ENCODE measurements at places on chromosomes 4 and X.
A peak's percentile ranks its signal among the peaks of the same experiment; 100 is the strongest.

- no peak for DNase-seq
Measured at GRCh38 chr4:118087366-118087765, 53.1 kb downstream of the NDST3 start.

DNA sequence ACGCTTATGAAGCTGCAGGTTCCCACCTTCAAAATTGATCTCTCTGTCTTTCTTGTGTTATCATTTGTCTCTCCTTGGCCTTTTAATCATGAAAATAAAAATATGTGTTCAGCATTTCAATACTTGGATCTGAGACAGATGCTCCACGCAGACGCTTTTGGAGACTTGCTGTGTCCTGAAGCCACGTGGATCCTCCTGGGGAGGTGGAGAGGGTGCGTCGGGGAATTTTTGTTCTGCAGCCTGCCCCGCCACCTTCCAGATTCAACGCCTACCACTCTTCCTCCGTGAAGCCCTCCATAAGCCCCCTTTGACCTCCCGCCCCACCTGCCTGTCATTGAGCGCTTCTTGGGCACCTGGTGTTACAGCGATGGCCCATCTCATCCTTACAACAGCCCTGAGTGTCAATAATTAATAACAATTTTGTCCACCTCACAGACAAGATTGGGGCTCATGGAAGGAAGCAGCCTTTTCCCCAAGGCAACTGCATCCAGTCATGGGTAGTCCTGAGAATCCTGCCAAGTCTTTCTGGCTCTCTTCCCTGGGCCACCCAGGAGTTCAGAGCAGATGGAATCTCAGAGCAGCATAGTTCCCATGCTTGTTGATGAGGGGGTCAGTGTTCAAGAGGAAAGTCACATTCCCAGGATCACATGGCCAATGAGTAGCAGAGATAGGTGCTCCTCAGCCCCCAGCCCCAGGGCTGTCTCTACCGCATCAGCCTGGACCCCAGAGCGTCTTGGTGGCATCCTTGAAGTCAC, 172.6 kb upstream of the PSAPL1 start:
- DNase-seq, result no peak

GRCh38 chr4:159146488-159146887, 43.6 kb downstream of the RAPGEF2 start:
- no peak for DNase-seq

DNA sequence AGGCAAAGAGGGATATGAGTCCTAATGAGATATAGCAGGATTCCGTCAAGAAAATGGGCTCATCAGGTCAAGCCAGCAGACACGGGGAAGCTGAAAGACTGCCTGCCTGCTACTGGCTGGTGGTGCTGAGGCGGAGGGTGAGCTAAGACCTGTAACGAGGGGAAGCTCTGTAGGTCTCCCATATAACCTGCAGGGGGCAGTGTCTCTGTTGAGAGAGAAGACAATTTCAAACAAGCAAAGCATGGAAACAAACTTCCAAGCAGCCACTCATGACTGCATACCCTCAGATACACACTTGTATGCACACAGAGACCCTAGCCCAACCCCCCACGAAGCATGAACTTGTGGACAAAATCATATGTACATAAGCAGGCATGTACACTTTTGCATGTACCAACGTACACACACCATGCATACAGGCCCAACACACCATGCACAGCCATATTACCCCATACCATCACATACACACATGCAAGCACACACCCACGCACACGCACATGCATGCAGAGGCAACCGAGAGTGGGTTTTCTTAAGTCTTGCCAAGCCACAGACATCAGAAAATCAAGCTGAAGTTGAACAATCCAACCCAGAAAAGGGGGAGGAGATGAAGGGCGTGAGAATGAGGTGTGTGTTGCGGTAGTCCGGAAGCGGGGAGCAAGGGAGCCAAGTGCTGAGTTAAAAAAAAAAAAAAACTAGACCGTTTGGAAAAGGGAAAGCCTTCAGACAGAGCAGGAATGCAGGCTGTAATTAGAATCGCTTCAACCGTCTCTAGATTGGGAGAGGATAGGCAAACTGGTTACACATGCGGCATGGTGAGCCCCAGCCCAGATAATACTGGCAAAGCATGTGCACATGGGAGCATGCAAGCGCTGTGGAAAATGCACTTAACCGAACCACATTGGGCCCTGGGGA, 71.0 kb downstream of the PJA1 start:
- DNase-seq, result no peak

DNA sequence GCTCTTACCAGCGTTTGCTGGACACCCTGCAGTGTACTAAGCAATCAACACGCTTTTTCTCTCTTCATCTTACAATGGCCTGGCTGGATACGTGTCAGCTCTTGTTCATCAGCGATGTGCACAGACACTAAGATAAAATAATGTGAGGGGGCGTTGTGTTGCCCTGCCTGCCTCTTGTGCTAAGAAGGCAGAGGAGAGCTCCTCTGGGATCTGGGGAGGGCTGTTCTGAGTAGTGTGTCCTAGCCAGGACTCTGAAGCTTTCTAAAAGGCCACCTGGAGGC, 49.7 kb downstream of the NELFA start:
- no peak for DNase-seq

- DNase-seq, result no peak
Measured at GRCh38 chr4:185550933-185551332, 15.6 kb upstream of the PDLIM3 start.

DNA sequence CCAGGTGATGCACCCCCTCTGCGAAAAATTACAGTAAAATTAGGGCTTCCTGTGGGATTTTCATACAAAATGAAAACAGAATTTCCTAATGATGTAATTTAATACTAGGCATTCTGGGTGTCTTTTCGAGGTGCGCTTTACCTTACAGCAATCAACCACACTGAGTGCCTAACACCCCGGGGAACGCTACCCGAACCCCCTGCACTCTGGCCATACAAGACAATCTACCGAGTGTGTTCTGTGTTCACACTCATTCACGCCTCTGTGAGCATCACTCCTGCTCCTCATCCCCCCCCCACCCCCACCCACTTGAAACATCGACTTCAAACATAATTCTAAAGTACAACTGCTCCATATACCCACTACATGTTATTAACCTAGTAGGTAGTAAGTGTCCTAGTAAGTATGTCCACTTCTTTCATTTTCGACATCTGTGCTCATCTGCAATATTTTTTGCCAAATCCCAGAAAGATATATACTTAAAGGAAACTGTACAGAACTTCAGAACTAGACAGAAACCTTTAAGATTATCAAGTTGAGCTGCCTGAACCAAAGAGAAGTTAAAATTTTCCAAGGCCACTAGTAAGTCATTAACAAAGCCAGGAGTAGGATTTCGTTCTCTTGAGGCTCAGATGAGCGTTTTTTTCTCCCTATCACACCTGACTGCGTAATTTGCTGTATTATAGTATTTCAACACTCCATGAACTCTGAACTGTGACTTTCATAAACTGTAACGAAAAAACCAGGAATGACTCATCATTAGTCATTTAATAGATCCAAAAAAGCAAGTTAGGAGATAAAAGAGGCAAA, 80.0 kb downstream of the FAT1 start:
- no peak for DNase-seq

DNA sequence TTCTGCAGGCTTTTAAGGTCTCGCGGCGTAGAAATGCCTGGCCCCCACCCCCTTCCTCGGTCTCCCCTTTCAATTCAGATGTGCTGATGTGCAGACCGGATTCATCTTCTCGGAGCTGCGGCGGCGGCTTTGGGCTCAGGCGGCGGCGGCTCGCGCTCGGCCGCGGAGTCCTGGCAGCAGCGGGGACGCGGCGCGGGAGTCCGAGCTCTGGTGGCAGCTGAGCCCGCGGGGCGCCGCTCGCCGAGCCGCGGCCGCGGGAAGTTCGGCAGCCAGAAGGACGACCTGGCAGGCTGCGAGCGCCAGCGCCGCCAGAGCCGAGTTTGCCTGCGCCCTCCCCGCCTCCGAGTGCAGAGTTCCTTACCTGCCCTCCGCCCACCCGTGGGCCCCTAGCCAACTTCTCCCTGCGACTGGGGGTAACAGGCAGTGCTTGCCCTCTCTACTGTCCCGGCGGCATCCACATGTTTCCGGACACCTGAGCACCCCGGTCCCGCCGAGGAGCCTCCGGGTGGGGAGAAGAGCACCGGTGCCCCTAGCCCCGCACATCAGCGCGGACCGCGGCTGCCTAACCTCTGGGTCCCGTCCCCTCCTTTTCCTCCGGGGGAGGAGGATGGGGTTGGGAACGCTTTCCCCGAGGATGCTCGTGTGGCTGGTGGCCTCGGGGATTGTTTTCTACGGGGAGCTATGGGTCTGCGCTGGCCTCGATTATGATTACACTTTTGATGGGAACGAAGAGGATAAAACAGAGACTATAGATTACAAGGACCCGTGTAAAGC, 448 bp downstream of the TLL1 start:
- DNase-seq, result no peak

- no peak for DNase-seq
Measured at GRCh38 chr4:177405508-177405907, 36.7 kb downstream of the AGA start.

- no peak for DNase-seq
Measured at GRCh38 chr4:3699678-3700077, 66.5 kb upstream of the ADRA2C start.

GRCh38 chr4:74451214-74451661, 6.3 kb downstream of the AREG start:
- no peak for DNase-seq

- no peak for DNase-seq
Measured at GRCh38 chr4:140469791-140470733, 28.0 kb downstream of the MGAT4D start.

DNA sequence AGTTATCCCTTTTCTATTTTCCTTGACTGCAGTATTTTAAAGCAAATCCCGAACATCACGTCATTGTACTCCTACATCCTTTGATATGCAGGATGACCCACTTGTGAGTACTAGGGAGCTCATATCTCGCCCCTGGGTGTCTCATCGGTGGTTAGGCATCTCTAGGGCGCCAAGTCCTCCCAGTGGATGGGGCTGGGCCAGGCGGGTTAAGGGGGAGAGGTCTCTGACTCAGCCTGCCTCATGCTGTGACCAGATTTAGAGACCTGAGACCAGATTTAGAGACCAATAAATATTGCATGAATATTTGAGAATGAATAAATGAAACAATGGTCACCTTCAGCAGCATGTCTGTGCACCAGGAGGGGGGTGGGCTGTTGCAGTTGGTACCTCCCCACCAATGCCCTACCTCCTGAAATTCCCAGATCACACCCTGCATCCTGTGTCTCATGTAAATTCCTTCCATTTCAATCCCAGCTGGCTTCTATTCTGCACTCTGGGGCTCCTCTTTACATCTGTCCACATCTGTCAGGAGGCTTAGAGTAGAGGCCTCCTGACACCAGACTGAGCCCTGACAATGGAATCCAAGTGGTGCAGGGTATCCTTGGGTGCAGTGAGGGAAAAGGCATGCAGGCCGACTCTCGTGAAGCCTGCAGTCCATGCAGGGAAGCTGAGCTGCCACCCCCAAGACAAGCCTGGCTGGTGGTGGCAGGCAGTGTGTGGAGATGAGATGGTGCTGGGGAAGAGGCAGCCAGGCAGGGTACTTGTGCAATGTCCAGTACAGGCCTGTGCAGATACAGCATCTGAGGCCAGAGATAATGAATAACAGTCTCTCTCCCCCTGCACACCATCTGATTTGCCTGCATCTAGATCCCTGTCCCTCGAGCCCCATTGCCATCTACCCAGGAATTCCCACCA, 5.2 kb downstream of the APLN start:
- DNase-seq, result no peak

DNA sequence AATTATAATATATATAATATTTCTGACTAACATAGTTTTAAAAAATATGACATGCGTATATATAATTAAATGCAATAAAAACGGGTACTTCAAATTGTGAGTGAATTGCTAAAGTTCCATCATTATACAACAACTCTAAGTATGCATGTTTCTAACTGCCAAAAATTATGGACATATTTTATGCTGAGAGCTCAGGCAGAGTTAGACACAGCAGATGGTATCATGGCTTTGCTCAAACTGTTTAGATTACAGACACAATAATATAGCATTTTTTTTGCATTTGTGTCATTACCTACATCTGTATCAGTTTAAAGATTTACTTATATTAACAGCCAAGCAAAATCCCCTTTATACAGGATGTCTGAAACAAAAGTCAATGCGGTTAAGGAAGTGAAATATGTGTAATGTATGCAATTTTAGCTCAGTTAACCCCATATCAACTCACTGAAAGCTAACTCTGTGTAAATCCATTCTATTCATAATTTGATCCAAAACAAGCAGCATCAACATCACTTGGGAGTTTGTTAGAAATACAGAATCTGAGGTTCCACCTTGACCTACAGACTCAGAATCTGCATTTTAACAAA, 119.1 kb upstream of the CNKSR2 start:
- DNase-seq, result no peak

- no peak for DNase-seq
Measured at GRCh38 chr4:114349543-114350175, 248.9 kb upstream of the UGT8 start.

DNA sequence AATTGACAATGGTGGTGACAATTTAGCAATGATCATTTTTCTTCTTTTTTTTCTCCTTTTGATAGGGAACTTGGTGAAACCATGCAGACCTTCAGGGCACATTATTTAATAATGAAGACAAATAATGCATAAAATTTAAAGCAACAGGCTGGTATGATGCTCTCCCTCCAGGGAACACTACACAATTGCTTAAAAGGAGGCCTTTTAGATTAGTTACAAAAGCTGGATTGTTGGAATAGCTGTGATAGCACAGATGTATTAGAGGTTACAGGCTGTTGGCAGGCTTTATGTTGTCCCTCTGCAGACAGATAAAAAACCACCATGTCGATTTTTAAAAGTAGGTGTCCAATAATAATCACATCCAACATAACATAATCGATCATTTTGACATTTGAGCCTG, 307.0 kb downstream of the ADGRL3 start:
- DNase-seq, result no peak

DNA sequence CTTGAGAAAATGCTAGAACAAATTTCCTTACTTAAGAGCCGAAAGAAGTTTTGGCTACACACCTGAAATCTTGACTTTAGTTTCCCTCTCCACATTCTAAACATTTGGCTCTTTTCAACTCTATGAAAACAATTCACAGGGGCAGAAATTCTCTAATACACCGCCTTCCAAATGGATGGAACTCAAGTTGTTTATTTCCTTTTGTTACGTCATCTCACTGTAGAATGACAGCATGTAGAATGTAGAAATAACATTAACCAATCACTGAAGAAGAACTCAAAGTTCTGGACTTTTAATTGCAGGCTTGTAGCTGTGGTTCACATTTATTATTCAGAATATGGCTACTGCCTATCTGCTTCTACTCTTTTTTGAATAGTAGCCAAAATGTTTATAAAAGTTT, 1.9 kb downstream of the DMP1 start:
- DNase-seq, result no peak

GRCh38 chr4:8607603-8608481, 15.3 kb downstream of the CPZ start:
- peak; percentile 6 for DNase-seq

- DNase-seq, result no peak
Measured at GRCh38 chr4:61630548-61630947, 430.4 kb downstream of the ADGRL3 start.

DNA sequence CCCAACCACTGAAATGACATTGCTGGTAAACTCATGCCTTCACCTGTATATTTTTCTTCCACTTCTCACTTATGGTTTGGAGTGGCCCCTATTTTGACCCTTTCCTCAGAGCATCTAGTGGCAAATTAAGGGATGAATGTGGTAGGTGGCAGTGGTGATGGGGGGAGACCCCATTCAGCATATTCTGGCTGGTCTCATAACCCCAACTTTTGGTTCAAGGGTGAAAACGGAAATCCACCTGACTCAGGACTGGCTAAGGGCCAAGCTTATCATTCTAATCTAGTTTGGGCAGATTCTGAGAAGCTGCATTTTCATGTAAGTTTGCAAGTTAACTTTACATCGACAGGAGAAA, 47.0 kb upstream of the NSUN7 start:
- DNase-seq, result peak; percentile 35
